ENCODE measurements at places on chromosomes 12 and 14.

DNA sequence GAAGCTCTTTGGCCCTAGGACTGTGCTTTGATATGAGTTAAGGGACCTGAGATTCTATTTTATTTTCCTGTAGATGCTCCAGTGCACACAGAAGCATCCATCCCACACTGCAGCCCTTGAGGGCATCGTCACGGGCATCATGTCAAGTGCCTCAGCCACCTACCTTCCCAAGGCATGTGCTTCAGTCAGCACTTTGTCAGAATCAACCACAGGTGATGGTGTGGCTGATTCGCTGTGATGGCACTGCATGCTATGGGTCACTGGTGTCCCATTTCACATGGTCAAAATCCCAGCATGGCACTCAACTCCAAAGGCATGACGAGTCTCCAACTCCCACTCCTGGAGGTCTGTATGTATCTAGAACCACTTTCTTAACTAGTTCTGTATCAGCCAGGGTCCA lies 100.8 kb downstream of the AACS start:
- no peak for DNase-seq

- DNase-seq, result no peak
These were observed 21.5 kb upstream of the ALDH2 start for GRCh38 chr12:111745211-111745610.

DNA sequence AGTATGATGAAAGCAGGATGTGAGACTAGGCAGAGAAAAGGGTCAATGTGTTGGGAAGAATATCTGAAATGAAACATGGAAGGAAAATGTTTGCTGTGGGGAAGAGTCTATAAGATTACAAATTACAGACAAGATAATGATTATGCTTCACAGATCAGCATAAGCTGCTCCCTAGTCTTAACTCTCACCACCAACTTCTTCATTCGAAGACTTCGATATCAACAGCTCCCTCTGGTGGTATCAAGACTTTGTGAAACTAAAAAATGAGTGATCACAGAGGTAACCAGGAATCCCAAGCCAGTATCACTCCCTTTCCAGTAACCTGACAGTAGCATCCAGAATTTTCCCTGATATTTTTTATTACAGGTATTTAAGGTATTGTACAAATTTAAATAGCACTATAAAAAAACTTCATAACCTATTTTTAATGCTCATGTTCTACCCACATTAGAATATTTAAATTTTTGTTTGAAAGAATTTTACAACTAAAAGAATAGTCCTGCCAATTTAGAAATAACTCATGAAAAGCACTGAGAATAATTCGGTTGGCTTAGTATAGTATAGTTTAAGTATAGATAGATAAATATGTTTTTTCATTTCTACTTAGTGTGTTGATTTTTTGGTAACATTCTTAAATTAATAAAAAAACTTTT lies 84.4 kb downstream of the C2CD5 start:
- peak; percentile 1 for DNase-seq

- no peak for DNase-seq
These were observed 11.6 kb upstream of the CSRP2 start for GRCh38 chr12:76890151-76891143.

GRCh38 chr14:100634026-100634425 lies 46.8 kb upstream of the BEGAIN start:
- no peak for DNase-seq

DNA sequence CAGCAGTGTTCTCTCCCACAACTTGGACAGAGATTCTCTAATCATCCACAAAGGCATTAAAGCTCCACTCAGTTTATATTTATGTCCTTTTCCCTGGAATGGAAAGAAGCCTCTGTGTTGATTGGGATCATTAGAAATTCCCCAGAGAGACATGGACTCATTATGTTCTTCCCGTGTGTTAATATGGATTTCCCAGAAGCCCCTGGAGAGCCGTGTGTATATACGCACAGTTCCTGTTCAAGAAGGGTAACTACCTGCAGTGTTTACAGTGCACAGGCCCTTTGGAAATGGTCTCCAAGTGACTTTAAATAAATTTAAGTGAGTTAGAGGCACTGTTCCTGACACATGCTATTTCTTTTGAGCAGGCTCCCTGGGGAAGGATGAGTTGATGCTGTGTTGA lies 428.0 kb upstream of the TMTC1 start:
- DNase-seq, result peak; percentile 1

- DNase-seq, result peak; percentile 86
These were observed 6.8 kb upstream of the SIX1 start for GRCh38 chr14:60655898-60656685.

DNA sequence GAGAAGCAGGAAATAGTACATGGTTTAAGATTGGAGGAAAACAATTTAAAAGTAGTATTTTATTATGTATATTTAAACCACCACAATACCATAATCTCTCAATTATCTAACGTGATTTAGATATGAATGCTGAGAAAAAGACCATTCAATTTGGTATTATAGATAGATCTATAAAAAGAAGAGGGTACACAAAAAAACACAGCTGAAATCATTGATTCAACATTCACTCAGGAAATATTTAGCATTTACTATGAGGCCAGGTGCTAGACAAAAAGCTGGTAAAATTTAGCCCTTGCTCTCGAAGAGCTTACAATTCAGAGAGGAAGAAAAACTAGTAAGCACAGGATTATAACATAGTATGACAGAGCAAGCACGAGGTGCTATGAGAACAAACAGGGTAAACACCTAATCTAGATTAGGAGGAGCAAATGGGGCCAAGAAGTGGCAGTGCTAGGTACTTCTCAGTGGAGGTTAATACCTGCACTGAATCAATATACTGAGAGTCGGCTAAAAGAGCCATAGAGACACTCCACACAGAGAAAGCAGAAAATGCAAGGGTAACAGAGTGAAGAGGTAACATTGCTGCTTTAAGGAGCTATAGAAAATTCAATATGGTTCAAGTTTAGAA lies 27.6 kb downstream of the TRIP11 start:
- DNase-seq, result no peak

DNA sequence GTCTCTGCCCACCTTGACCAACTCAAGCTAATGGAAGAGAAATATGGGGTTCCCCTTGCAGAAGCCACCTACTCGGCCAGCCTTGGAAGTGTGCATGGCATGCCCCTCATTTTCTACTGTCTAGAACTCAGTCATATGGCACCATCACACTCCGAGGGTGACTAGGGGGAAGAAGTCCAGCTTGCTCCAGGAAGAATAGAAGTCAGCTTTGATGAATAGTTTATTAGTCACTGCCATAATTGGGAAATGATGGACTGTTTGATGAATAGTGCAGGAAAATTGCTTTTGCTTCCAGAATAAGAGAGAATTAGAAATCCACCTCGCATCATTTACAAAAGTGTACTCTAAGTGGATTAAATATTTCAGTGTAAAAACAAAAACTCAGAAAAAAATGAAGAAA lies 1030.6 kb downstream of the VRK1 start:
- no peak for DNase-seq

DNA sequence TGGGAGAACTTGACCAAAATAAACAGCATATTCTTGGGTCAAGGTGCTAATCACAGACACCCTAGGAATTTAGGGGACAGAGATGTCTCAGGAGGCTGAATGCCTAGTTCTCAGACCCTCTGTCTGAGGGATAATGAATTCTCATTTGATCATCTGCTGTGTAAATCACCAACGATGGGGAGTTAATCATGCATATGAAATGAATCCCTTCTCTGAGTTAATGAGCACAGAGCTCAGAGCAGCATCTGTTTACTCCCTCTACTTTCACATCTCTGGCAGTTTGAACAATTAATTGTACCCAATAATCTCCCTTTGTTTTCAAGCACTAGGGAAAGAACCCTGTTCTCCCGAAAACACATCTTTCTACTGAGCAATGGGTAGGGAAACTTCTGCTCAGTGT lies 129.4 kb upstream of the SRRM4 start:
- no peak for DNase-seq

- DNase-seq, result no peak
These were observed 98.9 kb downstream of the PLXNC1 start for GRCh38 chr12:94247246-94247645.

- DNase-seq, result no peak
These were observed 164.6 kb downstream of the EGLN3 start for GRCh38 chr14:33786091-33786825.

- DNase-seq, result no peak
These were observed 5.8 kb downstream of the KMT5A start for GRCh38 chr12:123389560-123390351.

- no peak for DNase-seq
These were observed 1.3 kb downstream of the RNASE6 start for GRCh38 chr14:20782280-20782890.

- no peak for DNase-seq
These were observed 99.3 kb downstream of the TBX5 start for GRCh38 chr12:114306646-114307045.

DNA sequence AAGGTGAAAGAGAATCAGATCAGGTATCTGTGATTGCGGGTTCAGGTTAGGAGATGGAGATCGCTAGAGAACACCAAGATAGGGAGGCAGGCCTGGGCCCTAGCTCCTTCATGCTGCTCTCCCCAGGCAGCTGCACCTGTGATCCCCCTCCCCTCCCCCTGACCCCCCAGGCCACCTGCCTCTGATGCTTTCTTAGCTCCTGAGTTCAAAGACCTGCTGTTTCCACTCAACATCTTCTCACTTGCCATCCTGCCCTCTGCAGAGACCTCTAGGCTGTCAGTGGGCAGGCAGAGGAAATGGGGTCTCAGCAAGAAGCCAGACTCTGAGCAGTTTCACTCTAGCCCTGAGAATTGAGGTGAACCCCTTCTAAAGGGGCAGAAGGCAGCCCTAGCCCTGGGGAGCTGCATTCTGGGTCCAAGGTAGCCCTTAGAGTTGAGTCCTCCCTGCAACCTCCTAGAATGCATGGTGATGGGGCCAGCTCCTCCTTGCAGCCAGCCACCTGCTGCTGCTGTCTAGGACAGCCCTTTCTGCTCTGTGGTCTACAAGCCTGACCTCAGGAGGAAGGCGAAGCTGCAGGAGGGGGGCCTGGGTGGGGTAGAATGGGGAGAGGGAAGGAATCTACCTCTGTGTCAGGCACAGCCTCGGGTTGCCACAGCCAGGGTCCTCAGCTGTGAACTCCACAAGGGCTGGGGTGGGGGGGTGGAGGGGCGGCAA lies 6.4 kb upstream of the SLC48A1 start:
- DNase-seq, result no peak

GRCh38 chr12:52585066-52585465 lies 11.4 kb upstream of the KRT74 start:
- no peak for DNase-seq

DNA sequence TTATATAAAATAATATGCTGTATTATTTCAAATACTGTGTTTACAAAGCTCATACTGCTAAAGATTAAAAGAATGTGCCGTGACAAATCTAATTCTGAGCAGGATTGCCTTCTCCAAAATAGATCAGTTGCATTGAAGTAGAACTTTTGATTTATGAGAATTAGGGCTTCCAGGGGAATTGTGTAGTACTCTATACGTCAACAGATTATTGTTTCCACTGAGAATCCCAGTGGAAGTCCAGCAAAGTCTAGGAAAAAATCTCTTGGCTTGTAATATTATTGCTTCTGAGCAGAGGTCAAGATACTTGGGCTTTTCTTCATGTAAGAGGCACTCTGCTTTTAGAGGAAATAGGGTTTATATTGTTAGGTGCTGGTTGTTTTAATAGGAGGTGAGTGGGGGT lies 133.9 kb downstream of the TRHDE start:
- DNase-seq, result no peak

DNA sequence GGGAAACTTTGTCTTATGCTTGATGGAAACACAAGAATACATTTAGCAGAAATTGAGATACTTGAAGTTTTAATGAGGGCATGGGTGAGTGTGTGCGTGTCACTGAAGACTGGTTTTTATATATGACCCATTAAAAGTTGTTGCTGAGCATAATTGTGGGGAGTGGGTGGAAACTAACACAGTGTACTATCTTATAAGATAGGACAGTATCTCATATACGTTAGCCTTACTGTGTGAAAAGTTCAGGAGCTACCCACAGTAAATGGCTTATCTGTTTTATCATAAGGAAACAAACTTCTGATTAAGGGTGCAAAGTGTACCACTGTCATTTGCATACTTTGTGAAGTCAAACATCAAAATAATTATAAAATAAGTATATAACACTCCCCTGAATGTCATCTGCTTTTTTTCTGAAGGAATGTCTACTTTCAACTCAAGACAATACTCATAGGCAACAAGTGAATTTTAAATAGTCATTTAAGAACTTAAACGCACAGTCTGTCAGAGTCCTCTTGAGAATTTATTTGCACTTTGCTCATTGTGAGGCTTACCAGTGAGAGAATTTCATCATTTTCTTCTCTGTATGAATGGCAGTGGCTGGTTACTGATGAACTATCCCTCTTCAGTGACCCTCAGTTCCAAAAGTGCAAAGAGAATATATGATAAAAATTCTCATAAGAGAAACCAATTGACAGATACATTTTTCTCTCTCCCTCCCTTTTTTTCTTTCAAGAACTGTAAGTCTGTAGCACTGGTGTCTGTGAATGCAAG lies 4.2 kb downstream of the PDE3A start:
- no peak for DNase-seq

GRCh38 chr12:130916241-130916911 lies 37.3 kb upstream of the ADGRD1 start:
- DNase-seq, result peak; percentile 39

DNA sequence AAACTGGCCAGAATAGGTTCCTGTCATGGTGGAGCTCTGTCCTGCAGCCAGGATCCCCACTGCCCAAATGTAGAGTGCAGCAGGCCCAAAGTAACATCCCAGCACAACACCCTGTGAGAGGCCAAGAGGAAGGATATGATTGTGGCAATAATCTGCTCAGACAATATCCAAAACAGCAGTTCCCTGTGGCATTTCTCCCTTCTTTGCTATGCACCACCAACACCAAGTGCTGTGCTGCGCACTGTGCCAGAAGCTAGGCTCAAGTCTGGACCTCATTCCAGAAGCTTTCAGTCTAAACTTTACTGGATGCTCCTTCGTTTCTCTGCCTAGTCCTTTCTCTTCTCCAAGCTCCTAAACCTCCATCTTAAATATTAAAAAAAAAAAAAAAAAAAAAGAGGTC lies 33.4 kb downstream of the SLC11A2 start:
- no peak for DNase-seq

- DNase-seq, result no peak
These were observed 12.5 kb downstream of the RTL1 start for GRCh38 chr14:100891051-100891450.

DNA sequence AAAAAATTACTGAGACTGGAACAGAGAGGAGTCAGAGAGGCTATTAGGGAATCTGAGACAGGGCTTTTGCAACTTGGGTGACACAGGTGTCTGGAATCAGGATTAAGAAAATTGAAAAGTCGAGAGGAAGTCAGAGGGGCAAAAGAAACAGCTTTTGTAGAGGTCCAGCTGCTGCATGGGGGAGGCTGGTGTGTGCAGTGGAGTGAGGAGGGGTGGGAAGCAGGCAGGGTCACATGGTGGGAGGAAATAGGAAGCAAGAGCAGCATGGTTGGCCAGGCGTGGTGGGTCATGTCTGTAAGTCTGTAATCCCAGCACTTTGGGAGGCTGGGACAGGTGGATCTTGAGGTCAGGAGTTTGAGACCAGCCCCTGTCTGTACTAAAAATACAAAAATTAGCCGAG lies 69.7 kb upstream of the VRK1 start:
- no peak for DNase-seq

GRCh38 chr12:49720214-49720613 lies 13.0 kb upstream of the FMNL3 start:
- DNase-seq, result no peak
